ENCODE measurements at places on chromosomes 7 and 10.

DNA sequence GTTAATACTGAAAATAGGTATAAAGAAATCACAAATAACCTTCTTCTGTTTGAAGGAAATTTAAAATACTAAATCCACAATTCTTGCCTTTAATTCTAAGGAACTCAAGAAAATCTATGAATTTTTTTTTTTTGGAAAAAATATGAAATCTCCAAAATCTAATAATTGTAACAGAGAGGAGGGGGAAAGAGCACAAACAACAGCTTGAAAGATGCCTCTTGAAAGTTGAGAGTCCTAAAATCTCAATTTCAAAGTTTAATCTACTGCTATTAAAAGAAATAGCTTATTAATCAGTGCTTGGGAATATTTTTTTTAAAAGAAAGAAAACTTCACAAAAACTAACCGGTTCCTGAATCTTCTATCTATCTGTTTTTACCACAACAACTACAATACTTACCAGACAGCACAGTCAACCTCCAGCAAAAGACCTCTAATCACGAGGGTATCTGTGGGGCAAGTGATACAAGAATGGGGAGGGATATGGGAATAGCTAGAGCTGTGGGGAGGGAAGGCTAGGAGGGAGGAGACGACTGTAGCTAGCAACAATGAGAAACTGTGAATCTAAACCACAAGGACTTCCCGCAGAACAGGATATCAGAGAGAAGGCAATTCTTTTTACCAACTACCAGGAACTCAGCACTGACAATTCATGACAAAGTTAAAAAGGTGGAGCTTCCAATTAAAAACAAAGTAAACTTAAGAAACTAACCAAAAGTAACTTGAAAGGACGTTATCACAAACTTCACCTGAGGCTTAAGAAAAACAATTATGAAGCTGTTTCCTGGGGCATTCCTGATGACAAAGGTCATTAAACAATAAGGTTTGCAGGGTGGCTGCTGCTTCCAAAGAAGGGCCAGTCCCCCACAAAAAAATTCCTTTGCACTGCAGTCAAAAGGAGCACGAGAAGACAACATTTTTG, at the start of gene USP54:
Gene USP54, minus strand, starts transcription at position 462 of the 919 bp plus-strand sequence. CDS start 15,684 bp downstream, outside the sequence.
- DNase-seq = peak; percentile 79

DNA sequence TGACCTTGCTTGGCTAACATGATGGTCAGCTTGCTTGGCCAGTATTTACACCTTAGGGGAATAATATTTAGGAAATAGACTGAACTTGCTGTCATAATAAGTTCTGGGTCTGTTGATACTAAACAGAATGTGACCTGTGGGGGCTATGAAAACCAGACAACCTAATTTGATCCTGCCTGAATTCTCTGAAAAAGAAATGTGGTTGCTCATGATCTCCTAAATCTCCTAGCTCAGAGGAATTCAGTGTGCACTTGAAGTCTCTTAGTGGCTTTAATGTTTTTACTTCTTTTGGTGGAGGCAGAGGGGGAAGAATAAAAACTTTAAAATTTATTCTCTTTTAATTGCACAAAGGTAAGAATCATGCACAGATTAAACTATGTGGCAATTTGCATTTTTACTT, 205.2 kb downstream of the SEC23IP start:
- no peak for DNase-seq

- no peak for DNase-seq
These were observed 233.0 kb downstream of the WDR11 start for GRCh38 chr10:121084016-121084674.

DNA sequence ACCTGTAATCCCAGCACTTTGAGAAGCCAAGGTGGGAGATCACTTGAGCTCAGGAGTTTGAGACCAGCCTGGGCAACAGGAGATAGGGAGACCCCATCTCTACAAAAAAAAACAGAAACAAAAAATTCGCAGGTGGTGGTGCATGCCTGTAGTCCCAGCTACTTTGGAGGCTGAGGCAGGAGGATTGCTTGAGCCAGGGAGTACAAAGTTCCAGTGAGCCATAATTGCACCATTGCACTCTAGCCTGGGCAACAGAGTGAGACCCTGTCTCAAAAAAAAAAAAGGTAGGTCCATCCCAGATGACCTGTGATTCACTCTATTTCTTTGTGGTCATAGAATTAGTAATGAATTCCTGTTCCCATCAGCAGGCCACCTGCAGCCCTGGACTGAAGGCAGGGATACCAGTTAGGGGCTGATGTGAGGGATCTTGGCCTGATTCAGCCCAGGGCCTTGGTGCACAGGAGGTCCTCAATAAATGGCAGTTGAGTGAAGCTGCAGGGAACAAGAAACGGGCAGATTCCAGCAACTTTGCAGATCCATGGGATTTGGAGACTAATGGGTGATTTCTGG, at the start of gene MYH16:
Gene MYH16, plus strand, starts transcription at position 364 of the 570 bp plus-strand sequence.
- peak; percentile 62 for DNase-seq

DNA sequence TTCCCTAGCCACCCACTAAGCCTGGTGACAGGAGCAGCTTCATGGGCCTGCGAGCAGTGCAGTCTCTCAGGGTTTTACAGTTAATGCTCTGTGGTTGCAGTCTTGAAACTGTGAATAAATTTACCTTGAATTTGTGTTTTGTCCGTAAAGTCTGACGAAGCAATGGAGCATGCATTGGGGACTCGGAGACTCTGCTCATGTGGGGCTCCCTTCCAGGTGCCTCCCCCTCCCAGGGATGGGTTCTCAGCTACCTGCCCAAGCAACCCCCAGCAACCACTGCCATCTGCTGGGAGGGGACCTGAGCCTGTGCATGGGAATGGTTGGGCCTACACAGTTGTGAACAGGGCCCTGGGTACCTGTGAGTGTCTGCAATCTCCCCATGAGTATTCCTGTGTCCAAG, 36.3 kb upstream of the IKZF1 start:
- DNase-seq = no peak

- no peak for DNase-seq
These were observed 202.6 kb upstream of the RNF32 start for GRCh38 chr7:156438011-156438410.

DNA sequence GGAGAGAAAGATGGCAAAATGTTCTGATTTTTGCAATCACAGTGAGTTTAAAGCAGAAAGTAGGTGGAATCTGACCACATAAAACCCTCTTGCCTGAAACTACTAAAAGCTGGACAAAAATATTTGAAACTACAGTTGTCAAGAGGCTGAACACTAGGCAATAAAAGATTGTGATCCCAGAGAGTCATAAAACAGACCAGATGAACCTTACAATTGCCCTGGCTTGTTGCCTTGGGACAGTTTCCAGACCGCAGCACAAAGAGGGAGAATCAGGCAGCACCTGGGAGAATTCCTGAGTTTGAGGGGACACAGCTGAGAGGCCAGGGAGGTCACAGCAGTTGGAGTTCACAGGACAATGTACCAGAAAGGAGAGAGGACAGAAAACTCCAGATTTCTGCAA, 107.3 kb upstream of the NANOS1 start:
- DNase-seq = peak; percentile 49

DNA sequence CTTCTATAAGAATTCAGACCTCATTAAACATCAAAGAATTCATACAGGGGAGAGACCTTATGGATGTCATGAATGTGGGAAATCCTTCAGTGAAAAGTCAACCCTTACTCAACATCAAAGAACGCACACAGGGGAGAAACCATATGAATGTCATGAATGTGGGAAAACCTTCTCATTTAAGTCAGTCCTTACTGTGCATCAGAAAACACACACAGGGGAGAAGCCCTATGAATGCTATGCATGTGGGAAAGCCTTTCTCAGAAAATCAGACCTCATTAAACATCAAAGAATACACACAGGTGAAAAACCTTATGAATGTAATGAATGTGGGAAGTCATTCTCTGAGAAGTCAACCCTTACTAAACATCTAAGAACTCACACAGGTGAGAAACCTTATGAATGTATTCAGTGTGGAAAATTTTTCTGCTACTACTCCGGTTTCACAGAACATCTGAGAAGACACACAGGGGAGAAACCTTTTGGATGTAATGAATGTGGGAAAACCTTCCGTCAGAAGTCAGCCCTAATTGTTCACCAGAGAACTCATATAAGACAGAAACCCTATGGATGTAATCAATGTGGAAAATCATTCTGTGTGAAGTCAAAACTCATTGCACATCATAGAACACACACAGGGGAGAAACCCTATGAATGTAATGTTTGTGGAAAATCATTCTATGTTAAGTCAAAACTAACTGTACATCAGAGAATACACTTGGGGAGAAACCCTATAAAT, 24.1 kb downstream of the ZNF37A start:
- no peak for DNase-seq
